ENCODE measurements at places on chromosomes 1 and 21.

DNA sequence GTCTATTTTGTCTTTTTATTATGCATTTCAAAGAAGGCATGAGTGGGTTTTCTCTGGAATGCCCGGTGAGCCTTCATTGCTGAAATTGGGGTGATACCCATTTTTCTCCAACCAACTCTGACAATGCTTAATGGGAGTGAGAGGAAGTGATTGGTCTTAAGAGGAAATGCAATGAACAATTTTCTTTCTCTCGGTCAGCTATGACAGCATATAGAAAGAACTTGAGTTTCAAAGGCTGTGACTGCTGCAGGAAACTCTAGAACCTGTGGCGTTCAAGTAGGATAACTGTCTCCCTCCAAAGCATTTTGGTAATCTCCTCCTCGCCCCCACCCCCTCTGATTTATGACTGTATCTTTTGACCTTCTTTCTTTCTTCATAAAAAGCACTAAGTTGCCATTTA, 155.9 kb downstream of the LYPLAL1 start:
- no peak for DNase-seq

GRCh38 chr1:178551307-178551706, 38.4 kb downstream of the TEX35 start:
- DNase-seq = no peak

GRCh38 chr1:94317790-94318188, 80.4 kb upstream of the ARHGAP29 start:
- no peak for DNase-seq

GRCh38 chr1:211892577-211892976, 62.0 kb upstream of the LPGAT1 start:
- no peak for DNase-seq

- DNase-seq = no peak
Observed at GRCh38 chr1:185610954-185611353, 123.2 kb upstream of the HMCN1 start.

DNA sequence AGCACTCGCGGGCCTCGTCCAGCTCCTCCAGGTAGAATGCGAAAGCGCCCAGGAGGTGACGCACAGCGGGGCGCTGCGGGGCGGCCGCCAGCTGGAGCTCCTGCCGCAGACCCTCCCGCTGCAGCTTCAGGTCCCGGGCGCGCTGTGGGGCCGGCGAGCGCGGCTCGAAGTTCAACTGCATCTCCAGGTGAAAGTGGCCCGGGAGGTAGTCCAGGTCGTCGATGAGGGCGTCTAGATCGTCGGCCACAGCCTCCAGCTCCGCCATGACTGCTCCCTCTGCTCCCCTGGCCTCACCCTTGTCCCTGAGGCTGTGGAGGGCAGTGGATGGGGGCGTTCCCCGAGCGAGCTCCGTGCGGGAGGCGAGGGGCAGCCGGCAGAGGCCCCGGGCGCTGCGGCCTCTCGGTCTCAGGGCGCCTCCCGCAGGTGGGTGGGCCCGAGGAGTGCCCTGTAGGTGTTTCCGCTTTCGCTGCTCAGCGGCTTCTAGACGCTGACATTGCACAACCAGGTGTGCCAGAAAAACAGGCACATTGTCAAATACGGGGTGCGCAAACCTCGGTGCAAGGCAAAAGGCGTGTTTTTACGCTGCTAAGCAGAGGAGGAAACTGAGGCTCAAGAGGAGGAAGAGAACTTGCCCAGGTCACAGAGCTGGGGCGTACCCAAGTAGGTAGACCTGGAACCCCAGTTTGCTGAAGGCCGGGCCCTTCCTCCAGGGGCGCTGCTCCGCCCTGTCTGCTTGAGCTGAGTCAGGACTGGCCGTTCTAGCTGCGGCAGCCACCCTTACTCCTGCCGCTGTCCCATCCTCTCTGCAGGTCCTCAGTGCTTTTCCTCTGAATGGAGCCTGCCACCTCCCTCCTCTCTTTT, at the start of gene TTC22:
TSS of gene TTC22 (minus strand) at position 425 of the 861 bp plus-strand sequence. CDS start at position 265, 160 bp downstream.
- DNase-seq = peak; percentile 64

DNA sequence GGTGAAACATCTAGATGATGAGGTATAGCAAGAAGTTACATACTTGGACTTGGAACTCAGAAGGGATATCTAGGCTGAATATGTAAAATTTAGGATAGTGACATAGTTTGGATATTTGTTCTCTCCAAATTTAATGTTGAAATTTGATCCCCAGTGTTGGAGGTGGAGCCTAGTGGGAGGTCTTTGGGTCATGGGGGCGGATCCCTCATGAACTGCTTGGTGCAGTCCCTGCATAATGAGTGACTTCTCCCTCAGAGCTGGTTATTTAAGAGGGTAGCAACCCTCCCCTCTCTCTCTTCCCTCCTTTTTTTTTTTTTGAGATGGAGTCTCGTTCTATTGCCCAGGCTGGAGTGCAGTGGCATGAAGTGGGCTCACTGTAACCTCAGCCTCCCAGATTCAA, 15.5 kb downstream of the ST3GAL3 start:
- no peak for DNase-seq

- no peak for DNase-seq
Observed at GRCh38 chr1:91555074-91555730, 54.6 kb downstream of the CDC7 start.
